Activated CD8-positive, alpha-beta T cell treated with anti-CD3 and anti-CD28 coated beads for 36 hours (primary cell): ENCODE measurements at places on chromosomes 1 and 21. TPM values are rescaled to one million over a fixed set of nuclear protein-coding genes. Genes with fewer than 3 reads are reported as not detected.

- no peaks in the 10 kb centered on the region for H3K4me1 ChIP-seq
- no peaks in the 10 kb centered on the region for H3K36me3 ChIP-seq
- H3K27ac ChIP-seq = no peak overlapping the region
- no peaks in the 10 kb centered on the region for H3K27me3 ChIP-seq
Measured at GRCh38 chr1:172976222-172977041, 74.3 kb downstream of the TNFSF18 start.

DNA sequence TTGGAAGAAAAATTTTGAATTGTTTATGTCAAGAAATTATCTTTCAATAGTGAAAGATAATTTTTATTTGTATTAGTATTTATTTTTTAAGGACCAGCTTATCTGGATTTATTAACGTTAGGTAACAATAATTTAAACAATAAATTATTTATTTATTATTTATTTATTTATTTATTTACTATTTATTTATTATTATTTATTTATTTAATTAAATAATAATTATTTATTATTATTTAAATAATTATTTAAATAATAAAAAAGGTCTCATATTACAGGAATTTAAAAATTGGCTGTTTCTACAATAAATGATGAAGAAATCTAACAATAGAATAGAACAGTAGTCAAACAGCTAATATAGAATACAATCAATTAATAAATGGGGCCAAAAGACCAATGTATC is 618.7 kb upstream of the BRINP3 start:
- no peaks in the 10 kb centered on the region for H3K4me1 ChIP-seq
- H3K27me3 ChIP-seq = no peaks in the 10 kb centered on the region
- H3K36me3 ChIP-seq = no peaks in the 10 kb centered on the region
- no peak overlapping the region for H3K4me3 ChIP-seq
- DNase-seq = no peak

- H3K4me1 ChIP-seq = no peaks in the 10 kb centered on the region
- DNase-seq = no peak
- H3K27ac ChIP-seq = no peak overlapping the region
- no peak overlapping the region for H3K4me3 ChIP-seq
- H3K36me3 ChIP-seq = no peaks in the 10 kb centered on the region
Measured at GRCh38 chr1:17251246-17251645, 2.3 kb downstream of the PADI3 start.

DNA sequence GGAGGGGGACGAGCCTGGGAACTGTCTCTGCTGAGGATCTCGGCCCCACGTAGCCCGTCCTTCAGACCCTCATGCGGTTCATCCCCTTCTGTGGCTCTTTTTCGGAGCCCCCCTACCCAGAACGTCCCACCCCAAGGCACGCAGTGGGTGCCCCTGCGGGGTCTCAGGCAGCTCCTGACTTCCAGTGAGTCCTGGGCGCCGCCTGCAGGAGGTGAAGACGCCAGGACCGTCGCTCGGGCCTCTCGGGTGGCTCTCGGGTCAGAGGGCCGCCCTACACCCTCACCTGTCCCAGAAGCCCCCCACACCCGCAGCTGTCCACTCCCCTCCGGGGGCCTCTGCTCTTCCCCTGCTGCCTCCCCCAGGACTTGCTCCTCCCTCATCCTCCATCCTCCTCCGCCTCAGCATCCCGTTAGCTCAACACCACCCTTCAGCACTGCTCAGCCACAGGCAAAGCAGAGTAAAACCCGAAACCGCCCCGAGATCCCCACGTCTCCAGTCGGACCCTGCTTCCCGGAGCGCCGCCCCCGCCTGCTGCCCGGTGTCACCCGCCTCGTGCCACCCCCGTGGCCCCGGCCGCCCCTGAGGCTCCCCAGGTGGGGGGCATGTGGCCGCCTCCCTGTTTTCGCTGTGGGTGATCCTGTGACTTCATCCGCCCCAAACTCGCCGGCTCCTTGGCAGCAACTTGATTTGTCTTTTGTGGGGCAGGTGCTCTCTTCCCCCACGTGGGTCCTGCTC is 13.3 kb upstream of the POFUT2 start:
- no peak overlapping the region for H3K27ac ChIP-seq
- no peaks in the 10 kb centered on the region for H3K36me3 ChIP-seq
- no peaks in the 10 kb centered on the region for H3K4me1 ChIP-seq
- H3K4me3 ChIP-seq = no peak overlapping the region
- no peaks in the 10 kb centered on the region for H3K27me3 ChIP-seq

GRCh38 chr1:213484333-213484732 is 433.3 kb downstream of the RPS6KC1 start:
- peaks cover 2% of the 10 kb centered on the region for H3K27me3 ChIP-seq
- no peak overlapping the region for H3K4me3 ChIP-seq
- H3K36me3 ChIP-seq = no peaks in the 10 kb centered on the region
- no peak overlapping the region for H3K27ac ChIP-seq

GRCh38 chr1:173867141-173867752 is 542 bp downstream of the GAS5 start:
- H3K36me3 ChIP-seq = peaks cover 66% of the 10 kb centered on the region
- peaks cover 51% of the 10 kb centered on the region for H3K4me1 ChIP-seq
- H3K4me3 ChIP-seq = peak overlapping the region; percentile 95
- H3K27me3 ChIP-seq = no peaks in the 10 kb centered on the region
- DNase-seq = peak; percentile 47

DNA sequence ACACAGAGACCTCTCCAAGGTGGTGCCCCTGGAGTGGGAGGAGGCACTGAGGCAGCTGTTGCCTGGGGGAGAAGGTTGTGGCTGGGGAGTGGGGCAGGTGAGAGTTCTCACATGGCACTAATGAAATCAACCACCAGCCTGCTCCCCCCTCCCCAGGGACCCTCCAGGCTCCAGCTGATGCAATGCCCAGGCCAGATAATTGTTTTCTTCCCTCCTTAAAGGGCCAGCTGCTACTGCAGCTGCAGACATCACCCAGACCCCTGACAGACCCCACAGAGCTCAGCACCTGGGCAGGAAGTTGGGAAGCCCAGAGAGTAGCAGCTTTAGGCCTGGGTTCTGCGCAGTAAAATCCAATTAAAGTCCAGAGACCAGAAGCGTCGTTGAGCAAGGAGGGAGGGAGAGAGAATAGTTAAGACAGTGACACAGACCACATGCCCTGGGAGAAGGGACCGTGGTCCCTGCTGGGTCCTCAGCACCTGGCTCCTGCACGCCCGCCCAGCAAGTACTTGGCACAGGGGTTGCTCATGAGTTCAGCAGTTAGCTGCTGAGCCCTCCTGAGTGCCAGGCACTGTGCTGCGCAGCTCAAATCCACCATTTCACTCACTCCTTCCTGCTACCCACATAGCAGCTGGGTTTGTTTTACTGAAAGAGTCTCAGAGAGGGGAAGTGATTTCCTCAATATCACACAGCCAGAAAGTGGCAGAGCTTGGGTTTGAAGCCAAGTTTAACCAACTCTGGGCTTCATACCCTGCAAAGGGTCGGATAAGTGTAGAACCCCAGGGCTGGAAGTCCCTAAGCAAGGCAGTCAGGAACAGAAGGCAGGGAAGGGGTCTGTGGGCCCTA is 1.9 kb downstream of the RIMS3 start:
- no peaks in the 10 kb centered on the region for H3K36me3 ChIP-seq
- no peak overlapping the region for H3K4me3 ChIP-seq
- H3K4me1 ChIP-seq = peaks cover 27% of the 10 kb centered on the region

DNA sequence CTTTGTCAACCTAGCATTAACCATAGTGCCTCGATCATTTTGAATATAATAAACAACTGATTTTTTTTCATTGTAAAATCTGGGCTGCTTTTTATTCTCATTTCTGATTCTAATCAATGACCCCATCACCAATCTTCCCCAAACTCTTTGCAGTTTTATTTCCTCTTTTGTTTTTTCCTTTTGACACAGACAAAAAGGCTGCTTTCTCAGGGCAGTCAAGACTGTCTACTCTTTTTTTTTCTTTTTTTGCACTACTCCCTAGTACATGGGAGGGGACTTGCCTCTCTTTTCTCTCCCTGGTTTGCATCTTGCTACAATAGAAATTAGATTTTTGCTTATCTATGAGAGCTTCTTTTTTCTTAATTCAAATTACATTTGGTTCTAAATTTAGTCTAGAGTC is 987.9 kb downstream of the ADGRL2 start:
- no peak overlapping the region for H3K27ac ChIP-seq
- H3K4me1 ChIP-seq = no peaks in the 10 kb centered on the region
- H3K27me3 ChIP-seq = no peaks in the 10 kb centered on the region
- no peak overlapping the region for H3K4me3 ChIP-seq
- DNase-seq = no peak

- DNase-seq = no peak
- H3K27ac ChIP-seq = no peak overlapping the region
- no peak overlapping the region for H3K4me3 ChIP-seq
- peaks cover 3% of the 10 kb centered on the region for H3K4me1 ChIP-seq
Measured at GRCh38 chr1:206882555-206882954, 14.7 kb upstream of the IL24 start.

DNA sequence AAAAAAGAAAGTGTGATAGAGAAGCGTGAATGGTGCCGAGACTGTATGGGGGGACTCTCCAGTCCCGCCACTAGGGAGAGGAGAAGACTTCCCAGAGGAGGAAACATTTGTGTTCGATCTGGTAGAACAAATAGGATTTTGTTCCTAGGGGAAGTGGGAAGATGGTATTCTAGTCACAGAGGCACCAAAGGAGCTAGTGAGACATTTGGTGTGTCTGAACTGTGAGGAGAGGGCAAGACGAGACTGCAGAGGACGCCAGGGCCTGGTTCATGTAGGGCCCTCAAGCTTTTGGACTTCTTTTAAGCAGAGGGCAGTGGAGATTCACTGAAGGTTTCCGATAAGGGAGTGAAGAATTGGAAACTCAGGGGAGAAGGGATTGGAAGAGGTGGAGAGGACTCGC is 2.9 kb downstream of the BTBD19 start:
- DNase-seq = peak; percentile 4
- no peaks in the 10 kb centered on the region for H3K27me3 ChIP-seq
- H3K4me1 ChIP-seq = peaks cover 71% of the 10 kb centered on the region
- peak overlapping the region; percentile 55 for H3K4me3 ChIP-seq
- H3K36me3 ChIP-seq = peaks cover 31% of the 10 kb centered on the region
- H3K27ac ChIP-seq = peak overlapping the region; percentile 99

FNDC7 gene
- total RNA-seq = 0.20 TPM

CR1L gene
- total RNA-seq = not detected

PTPN7 gene
- total RNA-seq = 195 TPM

GREM2 gene
- not detected for total RNA-seq

UBXN10 gene
- total RNA-seq = 0.45 TPM

NBPF11 gene
- total RNA-seq = 7.2 TPM

SPATA46 gene
- total RNA-seq = not detected
